ENCODE measurements at places on chromosomes 16 and 17.
A peak's percentile ranks its signal among the peaks of the same experiment; 100 is the strongest.

DNA sequence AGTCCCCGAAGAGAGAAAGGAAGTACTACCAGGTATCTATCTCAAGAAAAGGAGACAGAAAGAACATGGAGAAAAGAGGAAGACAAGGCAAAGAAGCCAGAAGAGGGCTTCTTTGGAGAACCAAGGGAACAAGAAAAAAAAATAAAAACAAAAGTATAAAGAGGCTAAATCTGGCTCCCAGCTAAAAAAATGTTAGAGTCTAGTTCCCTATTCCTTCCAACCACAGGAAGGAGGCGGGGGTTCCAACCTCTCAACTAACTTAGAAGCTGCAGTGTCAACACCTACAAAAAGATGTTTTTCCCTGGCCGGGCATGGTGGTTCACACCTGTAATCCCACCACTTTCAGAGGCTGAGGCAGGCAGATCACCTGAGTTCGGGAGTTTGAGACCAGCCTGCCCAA, 13.4 kb downstream of the UTP6 start:
- no peak for DNase-seq

DNA sequence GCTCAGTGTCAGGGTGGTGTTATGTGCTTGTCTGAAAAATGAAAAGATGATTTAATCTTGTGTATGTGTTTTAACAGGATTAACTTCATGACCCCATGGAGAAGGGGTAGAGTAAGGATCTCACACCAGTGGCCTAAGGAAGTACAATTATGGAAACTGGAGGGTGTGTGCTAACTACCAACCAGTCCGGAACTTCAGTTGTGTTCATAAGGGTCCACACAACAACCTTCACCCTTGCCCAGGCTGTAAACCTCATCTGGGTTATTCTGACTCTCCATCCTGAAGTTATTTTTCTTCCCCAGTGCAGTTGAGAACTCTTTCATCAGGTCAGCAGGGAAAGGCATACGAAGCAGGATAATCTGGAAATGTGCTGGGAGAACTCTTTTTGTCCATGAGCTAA, 158.9 kb downstream of the MAP2K6 start:
- DNase-seq = no peak

- no peak for DNase-seq
Observed at GRCh38 chr17:74567397-74567796, at the start of gene CD300H. Gene CD300H, minus strand, starts transcription at chr17:74567509.

DNA sequence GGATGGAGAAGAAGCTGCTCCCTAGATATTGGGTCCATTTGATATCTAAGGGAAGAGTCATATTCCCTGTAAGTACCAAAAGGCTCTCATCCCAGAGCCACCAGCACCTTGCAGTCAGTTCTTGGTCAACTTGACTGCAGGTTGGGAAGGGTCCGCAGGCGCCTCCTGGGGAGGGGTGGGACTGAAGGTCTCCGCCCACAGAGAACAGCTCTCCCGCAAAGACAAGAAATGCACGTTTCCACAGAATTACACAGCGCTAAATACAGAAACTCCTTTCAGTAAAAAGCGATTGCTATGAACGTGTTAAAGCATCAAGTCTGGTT, 864 bp upstream of the CTCF start:
- no peak for DNase-seq

DNA sequence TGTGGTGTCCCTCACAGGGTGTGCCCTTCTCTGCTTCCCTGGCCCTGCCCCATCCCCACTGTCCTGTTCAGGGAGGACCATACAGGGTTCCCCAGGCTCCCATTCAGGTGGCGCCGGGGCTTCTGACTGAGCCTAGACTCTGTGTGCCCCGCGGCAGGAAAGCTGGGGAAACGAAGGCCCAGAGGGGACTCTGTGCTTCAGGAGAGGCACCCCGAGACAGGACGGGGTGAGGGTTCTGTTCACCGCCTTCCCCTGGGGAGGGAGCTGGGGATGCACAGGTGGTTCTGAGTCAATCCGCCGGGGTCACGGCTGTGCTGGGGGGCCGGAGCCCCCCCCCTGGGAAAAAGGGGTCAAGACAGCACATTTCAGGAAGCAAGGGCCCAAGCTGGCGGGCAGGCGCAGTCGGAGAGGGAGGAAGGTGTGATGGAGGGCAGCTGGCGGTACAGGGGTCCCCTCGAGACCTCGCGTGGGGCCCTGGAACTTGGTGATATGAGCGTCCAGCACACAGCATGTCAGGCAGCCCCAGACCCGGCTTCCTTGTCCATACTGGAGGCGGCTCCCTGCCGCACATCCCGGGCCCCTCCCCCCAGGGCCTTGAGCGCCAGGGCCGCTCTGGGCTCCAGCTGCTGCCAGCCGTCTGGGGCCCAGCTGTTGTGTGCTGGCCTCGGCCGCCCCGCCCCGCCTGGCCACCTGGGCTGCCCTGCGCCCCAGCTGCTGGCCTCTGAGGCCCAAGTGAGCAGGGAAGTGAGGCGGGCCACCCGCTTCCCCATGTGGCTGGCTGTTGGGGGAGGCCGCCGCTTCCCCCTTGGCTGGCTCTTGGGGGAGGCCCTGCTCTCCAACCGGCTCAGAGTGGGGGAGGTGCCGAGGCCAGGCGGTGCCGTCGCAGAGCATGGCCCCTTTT, 5.6 kb upstream of the NOTUM start:
- no peak for DNase-seq

DNA sequence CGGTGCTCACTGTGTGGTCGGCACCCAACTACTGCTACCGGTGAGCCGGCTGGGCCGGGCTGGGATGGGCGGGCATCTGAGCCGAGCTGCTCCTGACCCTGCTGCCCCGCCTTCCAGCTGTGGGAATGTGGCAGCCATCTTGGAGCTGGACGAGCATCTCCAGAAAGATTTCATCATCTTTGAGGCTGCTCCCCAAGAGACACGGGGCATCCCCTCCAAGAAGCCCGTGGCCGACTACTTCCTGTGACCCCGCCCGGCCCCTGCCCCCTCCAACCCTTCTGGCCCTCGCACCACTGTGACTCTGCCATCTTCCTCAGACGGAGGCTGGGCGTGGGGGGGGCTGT, 6.9 kb downstream of the TBX6 start:
- no peak for DNase-seq

GRCh38 chr17:14845591-14846281, 419.4 kb downstream of the PMP22 start:
- DNase-seq = no peak

DNA sequence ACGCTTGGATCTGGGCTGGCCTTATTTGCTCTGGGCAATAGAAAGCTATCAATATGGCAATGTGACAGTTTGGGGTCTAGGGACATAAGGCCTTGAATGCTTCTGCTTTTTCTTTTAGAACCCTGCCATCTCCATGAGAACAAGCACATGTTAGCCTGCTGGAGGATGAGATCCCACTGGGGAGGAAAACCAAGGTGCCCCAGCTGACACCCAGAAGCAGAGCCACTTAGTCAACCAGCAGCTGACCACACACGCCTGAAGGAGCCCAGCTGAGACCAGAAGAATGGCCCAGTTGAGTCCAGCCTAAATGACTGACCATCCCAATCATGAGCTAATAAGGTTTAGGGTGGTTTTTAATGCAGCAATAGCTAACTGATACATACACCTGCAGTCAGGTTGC, 171.2 kb downstream of the AHSP start:
- DNase-seq = no peak

DNA sequence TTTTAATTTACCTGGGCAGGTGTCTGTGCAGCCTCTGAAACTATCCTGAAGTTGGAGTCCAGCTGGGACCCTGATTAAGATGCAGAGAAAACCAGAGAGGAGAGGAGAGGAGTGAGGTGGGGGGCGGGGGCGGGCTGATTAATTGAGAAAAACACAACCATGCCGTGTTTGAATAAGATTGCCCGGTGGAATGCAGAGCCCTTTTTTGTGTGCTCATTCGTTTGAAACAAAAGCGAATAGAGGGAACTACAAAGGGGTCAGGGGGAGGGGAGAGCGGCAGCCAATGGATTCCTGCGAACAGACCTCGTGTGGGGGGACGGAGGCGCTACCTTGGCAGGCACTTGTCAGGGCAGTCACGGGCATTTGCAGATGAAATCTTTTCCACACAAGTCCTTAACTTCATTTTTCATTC, 355.8 kb downstream of the SOX9 start:
- DNase-seq = no peak

GRCh38 chr17:5913032-5913531, 157.1 kb upstream of the WSCD1 start:
- no peak for DNase-seq

GRCh38 chr17:76523084-76524037, 14.1 kb downstream of the CYGB start:
- peak; percentile 85 for DNase-seq

DNA sequence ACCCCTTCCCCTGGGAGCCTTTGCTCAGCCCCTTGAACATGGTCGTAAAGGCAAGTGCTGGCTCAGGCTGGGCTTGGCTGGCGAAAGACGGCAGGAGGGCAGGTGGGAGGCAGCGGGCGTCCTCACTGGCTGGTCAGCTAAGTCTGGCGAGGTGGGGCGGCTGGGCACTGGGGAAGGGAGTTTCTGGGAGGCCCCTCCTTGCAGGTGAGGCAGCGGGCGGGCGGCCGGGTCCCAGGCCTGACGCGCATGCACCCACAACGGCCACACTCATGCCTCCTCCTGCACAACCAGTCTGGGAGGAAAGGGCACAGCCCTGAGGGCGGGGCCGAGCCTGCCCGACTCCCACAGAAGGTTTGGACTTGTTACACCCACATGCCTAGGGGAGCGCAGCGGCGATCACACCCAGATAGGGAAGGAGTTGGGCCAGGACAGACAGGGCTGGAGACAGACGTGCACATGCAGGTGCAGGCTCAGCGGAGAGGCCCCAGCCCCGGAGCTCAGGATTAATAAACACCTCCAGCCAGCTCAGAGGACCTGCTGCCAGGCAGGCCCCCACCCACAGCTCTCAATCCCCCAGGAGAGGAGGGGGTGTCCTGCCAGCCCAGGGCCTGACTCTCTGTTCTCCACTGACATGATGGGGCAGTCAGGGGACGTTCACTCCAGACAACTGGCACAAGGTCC, at the start of gene EVPL:
Gene EVPL, minus strand, starts transcription at position 148 of the 681 bp plus-strand sequence. Its CDS starts 108 bp downstream, at position 40.
- no peak for DNase-seq

GRCh38 chr17:81002409-81003361, 11.0 kb downstream of the CHMP6 start:
- no peak for DNase-seq

DNA sequence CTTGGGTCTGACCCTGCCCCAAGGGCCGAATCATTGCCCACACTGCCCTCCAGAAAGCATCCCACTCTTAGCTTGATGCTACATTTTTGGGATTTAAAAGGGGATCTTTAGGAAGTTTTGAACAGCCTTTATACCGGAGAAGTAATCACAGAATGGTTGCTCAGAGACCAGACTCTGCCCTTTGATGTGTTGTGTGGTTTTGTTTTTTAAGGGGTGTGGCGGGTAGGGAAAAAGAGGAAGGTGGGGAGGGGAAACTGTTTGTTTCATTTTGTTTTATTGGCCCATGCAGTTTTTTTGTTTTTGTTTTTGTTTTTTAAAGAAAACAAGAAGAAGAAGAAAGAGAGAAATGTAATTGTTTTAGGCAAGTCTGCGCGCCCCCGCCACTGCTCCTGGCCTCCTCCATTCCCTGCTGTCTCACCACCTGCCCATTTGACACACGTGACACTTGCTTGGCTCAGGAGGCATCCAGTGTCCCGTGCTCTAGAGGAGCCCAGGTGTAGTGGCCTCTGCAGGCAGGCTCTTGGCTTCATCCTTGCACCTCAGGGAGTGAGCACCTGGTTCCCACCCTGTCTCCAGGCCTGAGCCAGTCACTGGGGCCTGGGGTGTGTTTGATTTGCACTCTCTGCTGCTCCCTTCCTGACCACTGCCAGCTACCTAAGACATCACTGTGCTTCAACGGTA, 35.7 kb downstream of the GNAO1 start:
- DNase-seq = peak; percentile 40

GRCh38 chr17:44565866-44566443, 8.7 kb downstream of the FZD2 start:
- no peak for DNase-seq

- peak; percentile 85 for DNase-seq
Observed at GRCh38 chr16:66603537-66604375, 748 bp upstream of the CMTM3 start.

GRCh38 chr17:14575471-14575953, 274.6 kb downstream of the HS3ST3B1 start:
- DNase-seq = no peak

DNA sequence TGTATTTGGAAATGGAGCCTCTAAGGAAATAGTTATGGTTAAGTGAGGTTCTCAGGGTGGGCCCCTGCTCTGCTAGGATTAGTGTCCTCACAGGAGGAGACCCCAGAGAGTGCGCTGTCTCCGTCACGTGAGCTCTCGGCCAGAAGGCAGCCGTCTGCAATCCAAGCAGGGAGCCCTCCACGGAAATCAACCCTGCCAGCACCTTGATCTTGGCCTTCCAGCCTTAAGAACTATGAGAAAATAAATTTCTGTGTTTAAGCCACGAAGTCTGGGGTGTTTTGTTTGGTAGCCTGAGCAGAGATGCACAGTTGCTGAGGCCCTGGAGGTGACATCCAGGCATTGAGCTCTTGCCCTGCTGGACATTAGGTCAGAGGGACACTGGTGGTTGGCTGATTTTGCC, 32.4 kb upstream of the GSE1 start:
- no peak for DNase-seq

DNA sequence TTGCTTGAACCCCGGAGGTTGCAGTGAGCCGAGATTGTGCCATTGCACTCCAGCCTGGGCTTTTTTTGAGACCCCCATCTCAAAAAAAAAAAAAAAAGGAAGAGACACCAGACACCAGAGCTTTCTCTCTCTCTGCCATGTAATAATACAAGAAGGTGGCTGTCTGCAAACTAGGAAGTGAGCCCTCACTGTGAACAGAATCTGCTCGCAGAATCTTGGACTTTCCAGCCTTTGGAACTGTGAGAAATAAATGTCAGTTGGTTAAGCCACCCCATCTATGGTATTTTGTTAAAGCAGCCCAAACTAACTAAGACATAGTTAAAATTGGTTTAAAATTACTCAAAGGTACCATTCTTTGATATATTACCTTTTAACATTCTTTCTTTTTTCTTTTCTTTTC, 10.1 kb upstream of the STX1B start:
- no peak for DNase-seq

GRCh38 chr16:66588981-66589713, 9.9 kb downstream of the CMTM2 start:
- peak; percentile 79 for DNase-seq

Measured in CD4-positive, alpha-beta T cell treated with Interleukin-12 subunit alpha and Interleukin-12 subunit beta, for 1 hour (primary cell).